ENCODE measurements at places on chromosomes 2 and 18.

DNA sequence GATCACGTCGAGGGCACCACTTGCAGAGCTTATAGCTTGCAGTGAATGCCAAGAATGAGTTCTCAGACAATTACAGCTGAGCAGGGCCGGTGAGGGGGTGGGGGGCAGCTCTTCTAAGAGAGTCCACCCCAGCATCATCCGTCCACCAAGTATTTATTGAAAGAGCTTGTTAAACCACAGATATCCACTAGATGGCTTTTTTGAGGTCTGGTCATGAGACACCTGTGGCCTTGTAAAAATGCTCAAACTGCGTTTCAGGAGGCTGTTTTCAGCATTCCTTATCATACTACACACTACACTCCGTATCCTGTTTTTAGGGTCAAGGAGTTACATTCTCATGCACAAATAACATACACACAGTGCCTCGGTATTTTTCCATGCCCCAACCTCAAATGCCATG is 51.5 kb downstream of the DNAJC10 start:
- DNase-seq: peak; percentile 5

DNA sequence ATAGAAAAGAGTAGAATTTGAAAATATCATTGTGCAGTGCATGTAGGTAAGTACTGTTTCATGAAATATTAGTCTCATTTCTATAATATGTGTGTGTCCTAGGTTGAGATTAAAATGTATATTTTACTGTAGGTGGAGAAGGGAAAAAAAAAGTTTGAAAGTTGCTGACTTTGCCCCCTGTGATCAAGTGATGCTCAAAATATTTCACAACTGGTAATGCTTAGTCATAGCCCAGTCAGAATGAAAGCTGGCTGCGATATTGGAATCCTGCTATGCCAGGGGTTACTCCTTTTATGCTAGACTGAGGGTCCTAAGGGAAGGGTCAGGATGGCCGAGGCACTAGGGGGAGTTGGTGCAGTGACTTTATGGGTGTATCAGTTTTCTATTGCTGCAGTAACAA is 19.5 kb upstream of the CFAP36 start:
- DNase-seq: peak; percentile 59

GRCh38 chr2:97751752-97752151 is 38.4 kb downstream of the ZAP70 start:
- peak; percentile 21 for DNase-seq

- peak; percentile 19 for DNase-seq
These were observed 132.2 kb upstream of the GULP1 start for GRCh38 chr2:188159484-188159883.

DNA sequence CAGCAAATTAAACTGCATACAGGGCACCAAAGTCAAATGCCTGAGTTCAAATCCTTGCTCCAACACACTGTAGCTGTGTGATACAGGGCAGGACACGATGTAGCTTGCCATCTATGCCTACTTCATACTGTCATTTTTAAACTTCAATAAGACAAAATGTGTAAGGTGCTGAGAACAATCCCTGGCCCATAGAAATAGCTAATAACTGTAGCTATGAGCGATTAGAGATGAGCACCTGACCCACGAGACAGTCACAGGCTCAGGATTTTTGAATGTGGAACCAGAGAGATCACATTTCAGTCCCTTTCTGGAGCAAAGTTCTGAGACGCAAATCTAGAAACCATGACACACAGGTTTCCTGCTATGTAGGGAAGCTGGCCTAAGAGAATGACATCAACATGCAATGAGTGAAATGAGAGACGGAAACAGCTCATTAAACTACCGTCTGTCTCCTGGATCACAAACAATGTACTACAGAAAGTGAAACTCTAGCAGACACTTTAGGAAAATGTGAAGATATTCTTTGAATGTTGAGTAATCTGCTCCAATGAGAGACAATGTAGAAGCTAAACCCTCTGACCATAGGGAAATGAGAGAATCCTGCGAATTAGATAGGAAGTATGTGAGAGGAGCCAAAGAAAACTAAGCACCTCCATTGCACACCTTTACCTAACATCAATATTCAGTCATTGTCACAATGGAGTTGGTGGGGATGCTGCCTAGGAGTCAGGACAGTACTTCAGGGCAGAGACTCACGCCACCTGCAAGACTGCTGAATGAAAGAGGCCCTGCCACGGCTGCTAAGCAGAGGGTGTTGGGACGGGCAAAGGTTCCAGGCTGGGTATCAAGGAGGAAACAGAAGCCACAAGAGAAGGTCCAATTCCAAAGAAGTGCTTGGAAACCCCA is 25.5 kb downstream of the B4GALT6 start:
- no peak for DNase-seq

DNA sequence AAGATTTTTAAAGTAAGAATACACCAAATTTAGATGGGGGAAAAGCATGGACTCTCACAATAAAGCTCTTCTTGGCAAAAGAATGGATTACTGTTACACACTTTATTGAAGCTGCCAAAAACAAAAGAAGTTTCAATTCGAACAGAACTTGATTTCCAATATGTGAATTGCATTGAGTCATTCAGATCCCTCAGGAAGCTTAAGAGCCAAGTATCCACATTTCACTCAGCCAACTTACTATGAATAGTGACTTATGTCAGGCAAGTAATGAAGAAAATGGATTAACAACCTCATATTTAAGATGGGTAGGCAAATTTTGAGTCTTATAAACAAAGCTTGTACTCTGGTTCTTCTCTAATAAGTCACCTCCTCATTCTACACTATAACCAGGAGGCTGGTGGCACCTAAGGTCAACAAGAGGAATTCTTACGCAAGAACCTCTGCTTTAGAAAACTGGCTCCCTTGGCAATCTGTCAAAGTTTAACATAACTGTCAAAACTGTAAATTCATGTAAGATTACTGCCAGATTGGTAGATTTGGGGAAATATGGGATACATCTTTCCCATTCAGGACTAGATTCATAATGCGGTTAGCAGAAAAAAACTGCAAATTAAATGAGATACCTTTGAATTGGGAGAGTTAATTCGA is 6.0 kb downstream of the HADHA start:
- no peak for DNase-seq

GRCh38 chr2:153387203-153387602 is 91.4 kb downstream of the RPRM start:
- no peak for DNase-seq
